ENCODE measurements at places on chromosomes 5 and 9.

DNA sequence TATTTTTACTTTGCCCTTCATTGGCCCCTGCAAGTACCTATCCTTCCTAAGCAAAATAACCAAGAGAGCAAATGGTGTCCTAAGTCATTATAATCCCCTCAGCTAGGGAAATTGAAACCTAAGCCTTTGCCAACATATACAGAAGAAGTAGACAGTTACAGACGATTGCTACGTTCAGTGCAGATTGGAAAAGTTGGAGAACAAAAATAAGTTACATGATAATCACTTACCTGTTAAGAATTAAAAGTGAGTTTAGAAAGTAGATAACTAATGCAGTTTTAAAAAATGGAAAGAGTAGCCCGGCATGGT, 244.8 kb downstream of the MPDZ start:
- peak; percentile 1 for DNase-seq

GRCh38 chr9:21994556-21995005, at the start of gene CDKN2B-AS1:
TSS of gene CDKN2B-AS1 (plus strand) at chr9:21994791.
- DNase-seq, result peak; percentile 75

GRCh38 chr5:93583768-93584595, 960 bp downstream of the NR2F1 start:
- peak; percentile 73 for DNase-seq

GRCh38 chr5:143386725-143387124, 16.8 kb downstream of the NR3C1 start:
- DNase-seq, result peak; percentile 58

DNA sequence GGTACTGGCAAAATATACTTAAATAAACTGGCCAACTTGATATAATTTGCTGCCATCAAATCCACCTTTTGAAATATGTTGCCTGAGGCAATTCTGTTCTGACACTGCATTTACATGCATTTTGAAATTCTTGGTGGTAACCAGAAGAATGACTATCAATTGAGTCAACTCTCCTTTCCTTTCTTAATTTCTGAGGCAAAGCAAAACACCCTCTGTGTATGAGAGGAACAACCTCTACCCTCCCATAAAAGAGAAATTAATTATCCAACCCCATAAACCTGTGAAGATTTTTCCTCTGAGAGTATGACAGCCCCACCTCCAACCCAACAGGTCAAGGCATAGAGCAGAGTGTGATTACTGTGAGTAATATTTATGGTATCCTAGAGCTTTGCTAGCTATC, 286.8 kb downstream of the NR2F1-AS1 start:
- DNase-seq, result peak; percentile 83

DNA sequence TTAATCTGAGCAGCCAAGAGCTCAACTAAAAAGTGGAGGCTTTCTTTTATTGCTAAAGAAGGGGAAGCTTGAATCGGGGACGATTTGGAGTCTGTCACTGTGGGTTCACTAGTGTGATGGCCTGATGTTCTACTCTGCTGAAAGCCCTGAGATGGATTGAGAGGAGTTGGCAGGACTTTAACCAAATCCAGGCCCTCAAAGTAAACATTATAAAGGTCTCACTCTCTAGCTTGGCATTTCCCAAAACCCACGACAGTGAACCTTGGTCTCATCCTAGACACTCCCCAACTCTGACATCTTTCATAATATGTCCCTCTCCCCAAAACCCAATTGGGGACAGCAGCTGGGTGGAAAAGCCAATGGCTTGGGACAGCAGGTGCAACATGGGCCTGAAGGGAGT, 32.7 kb downstream of the TMOD1 start:
- no peak for DNase-seq

GRCh38 chr9:132487351-132487791, 77.4 kb downstream of the CFAP77 start:
- no peak for DNase-seq

- DNase-seq, result no peak
Measured at GRCh38 chr5:36462295-36463021, 143.9 kb upstream of the SLC1A3 start.

- peak; percentile 18 for DNase-seq
Measured at GRCh38 chr5:37893434-37894134, 53.7 kb upstream of the GDNF start.

DNA sequence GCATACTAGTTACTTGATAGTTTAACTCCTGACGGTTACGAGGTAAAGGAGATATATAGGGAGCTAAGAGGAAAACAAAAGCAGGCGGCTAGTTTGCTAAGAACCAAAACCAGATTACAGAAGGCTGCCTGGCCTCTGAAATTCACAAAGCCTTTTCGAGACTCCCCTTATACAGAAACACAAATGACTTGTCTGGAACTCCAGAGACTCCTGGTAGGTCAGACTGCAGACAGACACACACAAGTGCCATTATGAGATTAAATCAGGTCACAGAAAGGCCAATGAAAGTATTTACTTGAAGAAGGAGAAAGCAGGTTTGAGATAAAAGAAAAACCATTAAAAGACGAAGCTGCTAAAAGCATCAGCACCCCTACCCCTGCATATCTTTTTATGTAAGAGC, 142.5 kb upstream of the LRRTM2 start:
- DNase-seq, result no peak

GRCh38 chr5:84603568-84604185, 219.0 kb upstream of the EDIL3 start:
- no peak for DNase-seq

Measured in EH (cell line).